Mesothelial cell of epicardium (in vitro differentiated cells): ENCODE measurements at places on chromosomes 2 and 18. TPM values are rescaled to one million over a fixed set of nuclear protein-coding genes. Genes with fewer than 3 reads are reported as not detected.

Gene BOLL
- total RNA-seq = not detected in 3 replicates

Gene HOXD11
- 1.9 to 3.0 TPM (median 2.2 TPM) in 3 replicates for total RNA-seq

Gene PTH2R
- not detected in 3 replicates for total RNA-seq

Gene LRRC30
- not detected in 3 replicates for total RNA-seq

Gene DSEL
- total RNA-seq = 6.3 to 6.5 TPM (median 6.4 TPM) in 3 replicates

Gene MARCO
- total RNA-seq = 0.22 to 0.41 TPM (median 0.33 TPM) in 3 replicates

Gene SIX2
- total RNA-seq = 0.11 TPM in 1 of 3 replicates, not detected in the others

Gene GAREM1
- 9.1 to 10.2 TPM (median 9.5 TPM) in 3 replicates for total RNA-seq

Gene ATP9B
- 45.4 to 52.0 TPM (median 49.4 TPM) in 3 replicates for total RNA-seq

Gene SP5
- 2.2 to 4.6 TPM (median 2.7 TPM) in 3 replicates for total RNA-seq

Gene EIF2AK2
- 65.7 to 66.8 TPM (median 66.7 TPM) in 3 replicates for total RNA-seq

Gene MIB1
- total RNA-seq = 81.9 to 85.4 TPM (median 83.6 TPM) in 3 replicates

Gene FABP1
- 1.0 to 3.8 TPM (median 2.7 TPM) in 3 replicates for total RNA-seq

Gene DCDC2C
- not detected in 3 replicates for total RNA-seq

Gene CTNNA2
- total RNA-seq = 4.9 to 5.7 TPM (median 5.1 TPM) in 3 replicates

Gene NYAP2
- total RNA-seq = not detected in 3 replicates

Gene NUP35
- 17.0 to 22.6 TPM (median 19.8 TPM) in 3 replicates for total RNA-seq

Gene ITPRIPL1
- 8.9 to 12.0 TPM (median 10.9 TPM) in 3 replicates for total RNA-seq

Gene EMILIN1
- total RNA-seq = 170 to 179 TPM (median 172 TPM) in 3 replicates

Gene CFLAR
- 37.0 to 43.9 TPM (median 40.8 TPM) in 3 replicates for total RNA-seq

Gene LIMS1
- total RNA-seq = 45.1 to 46.6 TPM (median 46.5 TPM) in 3 replicates

Gene RNF125
- 0.63 to 0.82 TPM (median 0.74 TPM) in 3 replicates for total RNA-seq

Gene CFC1
- not detected in 3 replicates for total RNA-seq

Gene RBM43
- total RNA-seq = 7.1 to 7.3 TPM (median 7.2 TPM) in 3 replicates

Gene SPP2
- total RNA-seq = not detected in 3 replicates

Gene PLCD4
- 1.0 to 1.5 TPM (median 1.3 TPM) in 3 replicates for total RNA-seq

Gene KLHL30
- 0.16 to 0.20 TPM (median 0.20 TPM) in 3 replicates for total RNA-seq

Gene HOXD12
- 0.27 to 0.40 TPM (median 0.27 TPM) in 3 replicates for total RNA-seq

Gene RAB27B
- 0.63 to 1.3 TPM (median 0.98 TPM) in 3 replicates for total RNA-seq

Gene CDK5R2
- total RNA-seq = 0.69 to 0.97 TPM (median 0.90 TPM) in 3 replicates

Gene GLI2
- total RNA-seq = 65.3 to 67.0 TPM (median 65.6 TPM) in 3 replicates

Gene ITGA6
- total RNA-seq = 32.3 to 40.5 TPM (median 33.3 TPM) in 3 replicates

Gene COL3A1
- 7,569 to 7,691 TPM (median 7,584 TPM) in 3 replicates for total RNA-seq

Gene FRZB
- total RNA-seq = 12.1 to 13.0 TPM (median 12.6 TPM) in 3 replicates

Gene HOXD3
- total RNA-seq = 0.93 to 1.1 TPM (median 1.1 TPM) in 3 replicates

Gene BMP10
- total RNA-seq = 0.13 TPM in 1 of 3 replicates, not detected in the others

Gene INO80D
- total RNA-seq = 21.4 to 23.1 TPM (median 21.7 TPM) in 3 replicates

Gene CFAP65
- total RNA-seq = not detected in 3 replicates

Gene SCN7A
- total RNA-seq = 2.2 to 2.6 TPM (median 2.5 TPM) in 3 replicates

Gene DSG4
- 0.07 to 0.09 TPM (median 0.09 TPM) in 3 replicates for total RNA-seq

Gene FBXO48
- total RNA-seq = 0.72 to 0.77 TPM (median 0.75 TPM) in 3 replicates

Gene LYG2
- total RNA-seq = not detected in 3 replicates

Gene ARMC9
- total RNA-seq = 49.8 to 52.3 TPM (median 51.6 TPM) in 3 replicates

Gene TET3
- 39.6 to 42.6 TPM (median 41.2 TPM) in 3 replicates for total RNA-seq

Gene AAMP
- total RNA-seq = 66.6 to 67.2 TPM (median 67.1 TPM) in 3 replicates

Gene GAL3ST2
- total RNA-seq = 0.86 to 1.1 TPM (median 1.1 TPM) in 3 replicates

Gene IL1RN
- total RNA-seq = not detected in 3 replicates

Gene PMAIP1
- 7.6 to 10.9 TPM (median 9.9 TPM) in 3 replicates for total RNA-seq

Gene FAM110C
- total RNA-seq = 6.4 to 9.7 TPM (median 7.8 TPM) in 3 replicates

Gene MRO
- 0.18 to 0.40 TPM (median 0.29 TPM) in 3 replicates for total RNA-seq

Gene SP100
- 46.3 to 52.0 TPM (median 47.4 TPM) in 3 replicates for total RNA-seq

Gene INO80B
- total RNA-seq = 42.9 to 48.1 TPM (median 45.3 TPM) in 3 replicates

Gene IL37
- not detected in 3 replicates for total RNA-seq

Gene DSG3
- total RNA-seq = 0.09 to 0.16 TPM (median 0.13 TPM) in 3 replicates

Gene CCL20
- 0.36 TPM in 1 of 3 replicates, not detected in the others for total RNA-seq

Gene ALPI
- total RNA-seq = not detected in 3 replicates

Gene ANKRD39
- 15.9 to 17.6 TPM (median 17.4 TPM) in 3 replicates for total RNA-seq

Gene LONRF2
- 13.4 to 14.6 TPM (median 13.7 TPM) in 3 replicates for total RNA-seq

Gene FBLN7
- total RNA-seq = 1.9 to 2.4 TPM (median 2.2 TPM) in 3 replicates

Gene RAB1A
- 126 to 128 TPM (median 128 TPM) in 3 replicates for total RNA-seq
